ENCODE measurements at places on chromosomes 13 and 19.

GRCh38 chr13:88376760-88377388 is 705.7 kb downstream of the SLITRK5 start:
- DNase-seq = peak; percentile 22

DNA sequence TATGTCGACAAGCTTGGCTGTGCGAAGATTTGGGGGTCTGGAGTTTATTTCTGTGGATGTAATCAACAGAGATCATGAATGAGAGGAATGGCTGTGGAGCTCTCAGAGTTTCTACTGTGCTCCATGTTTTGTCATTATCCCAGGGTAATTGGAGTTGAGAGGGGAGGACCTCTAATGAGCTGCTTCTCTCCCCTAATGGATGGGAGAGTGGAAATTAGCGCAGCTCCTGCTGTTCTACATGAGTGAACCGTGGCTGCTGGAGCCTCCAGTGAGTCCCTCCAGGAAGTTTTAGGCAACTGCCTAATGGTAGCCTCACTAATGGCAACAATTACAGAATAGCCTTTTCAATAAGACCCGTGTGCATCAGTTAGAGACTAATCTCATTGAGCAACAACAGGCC is 31.3 kb upstream of the FGF9 start:
- DNase-seq = peak; percentile 94

- no peak for DNase-seq
Observed at GRCh38 chr19:28520998-28521568, 691.9 kb downstream of the UQCRFS1 start.

DNA sequence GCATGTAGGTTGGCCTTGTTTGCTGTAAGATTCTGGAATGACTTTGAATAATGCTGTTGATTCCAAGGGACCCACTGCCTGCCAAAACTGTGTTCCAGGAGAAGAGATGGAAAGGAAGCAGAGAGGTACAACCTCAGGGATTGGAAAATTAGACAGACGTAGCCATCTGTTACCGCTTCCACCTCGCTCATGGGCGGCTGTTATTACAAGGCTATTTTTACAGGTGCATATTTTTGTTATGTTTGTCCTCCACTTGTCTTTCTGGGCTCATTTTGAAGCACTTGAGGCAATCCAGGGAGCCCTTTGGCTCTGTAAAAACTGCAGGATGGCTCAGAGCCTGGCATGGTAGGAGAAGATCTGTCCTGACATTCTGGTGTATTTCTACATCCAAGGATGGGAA is 276.4 kb upstream of the TMTC4 start:
- DNase-seq = no peak

GRCh38 chr13:111129465-111130115 is 14.5 kb downstream of the ARHGEF7 start:
- no peak for DNase-seq

DNA sequence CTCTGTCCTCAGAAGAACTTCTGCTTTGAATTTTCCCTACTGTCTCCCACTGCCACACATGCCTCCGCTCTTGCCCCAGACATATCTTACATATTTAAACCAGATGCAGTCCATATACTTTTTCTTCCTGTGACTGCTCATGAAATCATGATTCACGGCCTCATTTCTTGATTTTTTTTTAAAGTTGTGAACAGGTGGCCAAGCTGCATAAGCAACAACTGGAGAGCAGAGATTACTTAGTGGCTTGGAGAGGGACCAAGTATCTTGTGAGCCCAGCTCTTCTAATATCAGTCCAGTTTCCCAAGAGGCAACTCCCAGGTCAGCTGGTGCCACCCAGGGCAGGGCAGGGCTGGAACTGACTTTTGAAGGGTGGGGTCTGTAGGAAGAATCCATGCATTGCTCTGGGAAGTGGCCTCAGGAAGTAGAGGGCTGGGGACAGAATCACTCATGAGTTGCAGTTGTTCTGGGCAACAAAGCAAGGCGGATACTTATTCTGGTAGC is 152.4 kb downstream of the LMO7 start:
- no peak for DNase-seq

DNA sequence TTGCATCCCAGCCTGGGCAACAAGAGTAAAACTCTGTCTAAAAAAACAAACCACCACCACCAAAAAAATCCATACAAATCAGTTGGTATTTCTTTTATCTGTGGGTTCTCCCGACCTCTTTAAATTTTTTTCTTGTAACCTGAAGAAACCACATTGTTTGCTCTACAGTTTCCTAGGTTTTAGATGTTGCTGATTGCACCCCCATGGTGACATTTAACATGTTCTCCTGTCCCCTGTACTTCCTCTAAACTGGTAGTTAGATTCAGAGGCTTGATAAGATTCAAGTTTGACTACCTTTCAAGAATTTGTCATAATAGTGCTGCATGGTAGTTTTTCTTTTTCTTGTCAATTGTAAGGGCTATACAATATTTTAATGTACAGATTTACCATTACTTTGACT is 24.0 kb downstream of the ALG5 start:
- DNase-seq = no peak

DNA sequence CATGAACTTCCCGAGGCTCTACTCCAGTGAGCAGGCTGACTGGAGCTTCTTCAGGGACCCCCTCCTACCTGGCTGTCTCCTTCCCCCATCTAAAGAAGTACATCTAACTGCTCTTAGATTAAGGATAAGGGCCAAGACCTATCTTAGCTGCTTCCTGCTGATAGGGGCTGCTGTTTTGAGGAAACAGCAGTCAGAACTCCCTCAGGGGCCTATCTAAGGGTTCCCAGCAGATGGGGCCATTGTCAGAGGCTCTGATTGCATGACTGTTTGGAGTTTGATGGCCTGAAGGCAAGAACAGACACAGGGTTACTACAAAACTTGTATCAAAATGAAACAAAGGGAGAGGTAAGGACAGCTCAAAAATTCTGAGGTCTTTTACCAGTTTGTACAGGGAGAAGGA is 2636.9 kb upstream of the PCDH20 start:
- peak; percentile 76 for DNase-seq

DNA sequence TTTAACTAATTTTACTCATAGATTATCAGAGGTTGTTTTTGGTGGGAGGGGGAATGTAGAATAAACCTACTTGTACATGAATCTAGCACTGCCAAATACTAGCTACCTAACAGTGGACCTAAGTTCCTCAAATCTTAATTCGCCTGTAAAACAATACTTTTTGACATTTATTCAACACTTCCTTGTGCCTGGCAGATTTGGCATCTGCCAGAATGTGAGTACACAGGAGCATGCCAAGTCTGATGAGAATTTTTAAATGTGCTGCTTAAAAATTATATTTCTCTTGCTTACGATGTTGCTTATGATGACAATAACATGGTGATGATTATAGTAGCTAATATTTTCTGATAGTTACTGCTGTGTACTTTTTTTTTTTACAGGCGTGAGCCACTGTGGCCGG is 240.2 kb upstream of the STARD13 start:
- no peak for DNase-seq

- no peak for DNase-seq
Observed at GRCh38 chr19:38805180-38805579, 7.6 kb downstream of the LGALS4 start.

DNA sequence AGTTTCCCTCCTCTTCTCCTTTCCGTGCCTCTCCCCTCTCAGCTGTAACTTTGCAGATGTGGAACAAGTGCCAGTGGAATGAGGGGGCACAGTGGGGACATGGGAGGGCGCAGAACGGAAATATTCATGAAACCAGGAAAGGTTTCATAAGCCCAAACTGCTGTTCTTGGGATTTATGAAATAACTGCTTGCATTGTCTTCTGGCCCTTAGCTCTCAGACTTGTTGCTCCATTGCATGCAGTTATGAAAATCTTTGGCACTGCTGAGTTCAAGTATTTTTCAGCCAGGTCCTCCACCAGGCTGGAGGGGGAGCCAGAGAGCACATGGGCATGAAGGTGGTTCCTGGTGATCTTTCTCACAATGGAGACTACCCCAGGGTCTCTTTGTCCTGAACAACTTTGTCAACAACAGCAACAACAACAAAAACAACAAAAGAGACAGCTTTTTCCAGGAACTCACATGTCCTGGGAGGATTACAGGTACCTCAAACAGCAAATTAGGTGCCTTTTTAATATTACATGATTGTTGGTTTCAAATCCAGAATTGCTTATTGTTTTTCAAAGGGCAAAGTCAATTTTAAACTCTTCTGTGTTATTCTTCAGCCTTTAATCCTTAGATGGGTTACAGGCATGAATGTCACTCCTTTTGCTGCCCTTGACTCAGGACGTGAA is 1.5 kb downstream of the RGCC start:
- peak; percentile 48 for DNase-seq

DNA sequence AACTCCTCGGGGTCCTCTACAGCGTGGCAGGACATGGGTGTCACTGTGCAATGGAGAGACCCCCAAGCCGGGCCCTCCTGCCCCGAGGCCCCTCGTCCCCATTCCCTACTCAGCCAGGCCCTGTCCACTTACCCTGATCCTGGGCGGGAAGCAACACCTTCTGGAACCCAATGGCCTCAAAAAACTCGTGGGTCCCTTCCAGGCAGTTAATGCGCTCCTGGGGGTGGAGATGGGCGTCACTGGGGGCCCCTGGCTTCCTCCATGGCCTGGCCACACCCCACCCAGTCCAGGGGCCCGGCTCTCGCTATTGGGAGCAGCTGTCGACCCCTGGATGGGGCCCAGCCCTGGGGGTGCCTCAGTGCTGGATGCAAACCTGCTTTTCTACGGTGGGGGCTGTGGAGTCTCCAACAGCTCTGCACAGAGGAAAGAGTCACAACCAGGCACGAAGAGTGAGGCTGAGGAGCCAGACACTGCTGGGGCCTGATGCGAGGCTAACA is 10.8 kb downstream of the UBXN6 start:
- DNase-seq = no peak

DNA sequence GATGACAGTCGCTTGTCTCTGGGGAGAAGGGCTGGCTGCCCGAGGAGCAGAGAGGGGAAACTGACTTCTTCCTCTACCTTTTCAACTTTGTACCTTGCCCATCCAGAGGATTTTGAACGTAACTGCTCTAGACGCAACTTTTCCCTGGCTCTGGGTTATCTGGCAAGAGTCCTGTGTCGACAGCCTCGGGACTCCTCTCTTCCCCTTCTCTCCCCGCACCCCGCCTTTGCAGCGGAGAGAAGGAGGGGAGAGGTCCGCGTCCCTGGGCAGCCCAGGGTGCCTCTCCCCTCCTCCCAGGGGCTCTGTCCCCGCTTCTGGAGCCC is 574 bp downstream of the SH3GL1 start:
- DNase-seq = peak; percentile 67

DNA sequence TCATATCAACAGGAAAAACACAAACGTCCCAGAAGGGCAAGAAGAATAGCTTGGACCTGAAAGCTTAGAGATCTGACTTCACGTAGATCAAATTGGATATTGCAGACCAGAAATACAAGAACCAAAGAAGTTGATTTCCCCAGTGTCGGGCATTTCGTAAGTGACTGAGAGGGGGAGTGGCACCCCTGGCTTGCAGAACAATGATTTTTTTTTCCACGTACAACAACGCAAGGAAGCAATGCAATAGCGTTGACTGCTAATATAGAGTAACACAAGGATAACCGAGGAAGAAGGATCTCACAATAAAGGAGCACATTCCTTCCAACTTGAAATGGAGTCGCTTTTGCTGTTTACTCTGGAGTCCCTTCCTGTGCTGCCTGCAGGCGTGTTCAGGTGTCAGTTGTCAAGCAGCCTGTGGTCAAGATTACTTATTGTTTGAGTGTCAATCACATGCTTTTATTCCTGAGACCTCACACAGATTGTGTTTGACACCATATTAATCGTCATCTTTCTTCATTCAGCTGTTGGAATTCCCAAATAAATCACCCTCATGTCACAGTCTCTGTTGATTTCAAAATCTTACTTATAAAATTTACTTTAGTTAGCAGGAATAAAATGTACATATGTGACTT is 139.4 kb downstream of the FREM2 start:
- peak; percentile 61 for DNase-seq

GRCh38 chr19:12543855-12544254 is 7.4 kb downstream of the ZNF564 start:
- no peak for DNase-seq
